ENCODE measurements at places on chromosomes 16 and 17. TPM values are rescaled to one million over a fixed set of nuclear protein-coding genes. Genes with fewer than 3 reads are reported as not detected.
A peak's percentile ranks its signal among the peaks of the same experiment; 100 is the strongest.

DNA sequence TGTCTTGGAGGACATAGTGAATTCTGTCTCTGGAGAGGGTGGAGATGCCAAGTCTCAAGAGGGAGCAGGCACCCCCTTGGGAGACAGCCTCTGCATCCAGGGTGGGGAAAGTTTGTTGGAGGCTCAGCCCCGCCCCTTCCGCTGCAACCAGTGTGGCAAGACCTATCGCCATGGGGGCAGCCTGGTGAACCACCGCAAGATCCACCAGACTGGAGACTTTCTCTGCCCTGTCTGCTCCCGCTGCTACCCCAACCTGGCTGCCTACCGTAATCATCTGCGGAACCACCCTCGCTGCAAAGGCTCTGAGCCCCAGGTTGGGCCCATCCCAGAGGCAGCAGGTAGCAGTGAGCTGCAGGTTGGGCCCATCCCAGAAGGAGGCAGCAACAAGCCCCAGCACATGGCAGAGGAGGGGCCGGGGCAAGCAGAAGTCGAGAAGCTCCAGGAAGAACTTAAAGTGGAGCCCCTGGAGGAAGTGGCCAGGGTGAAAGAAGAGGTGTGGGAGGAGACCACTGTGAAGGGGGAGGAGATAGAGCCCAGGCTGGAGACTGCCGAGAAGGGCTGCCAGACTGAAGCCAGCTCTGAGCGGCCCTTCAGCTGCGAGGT, 5.2 kb downstream of the ZNF646 start:
- H3K27me3 ChIP-seq, result no peaks in the 10 kb centered on the region
- no peak for DNase-seq
- H3K36me3 ChIP-seq, result peaks cover 22% of the 10 kb centered on the region
- H3K4me3 ChIP-seq, result no peak overlapping the region
- no peak overlapping the region for H3K27ac ChIP-seq

- no peak overlapping the region for H3K4me3 ChIP-seq
- no peaks in the 10 kb centered on the region for H3K36me3 ChIP-seq
- H3K27ac ChIP-seq, result no peak overlapping the region
- no peak for DNase-seq
These were observed 6.4 kb downstream of the C16orf86 start for GRCh38 chr16:67672739-67673662.

DNA sequence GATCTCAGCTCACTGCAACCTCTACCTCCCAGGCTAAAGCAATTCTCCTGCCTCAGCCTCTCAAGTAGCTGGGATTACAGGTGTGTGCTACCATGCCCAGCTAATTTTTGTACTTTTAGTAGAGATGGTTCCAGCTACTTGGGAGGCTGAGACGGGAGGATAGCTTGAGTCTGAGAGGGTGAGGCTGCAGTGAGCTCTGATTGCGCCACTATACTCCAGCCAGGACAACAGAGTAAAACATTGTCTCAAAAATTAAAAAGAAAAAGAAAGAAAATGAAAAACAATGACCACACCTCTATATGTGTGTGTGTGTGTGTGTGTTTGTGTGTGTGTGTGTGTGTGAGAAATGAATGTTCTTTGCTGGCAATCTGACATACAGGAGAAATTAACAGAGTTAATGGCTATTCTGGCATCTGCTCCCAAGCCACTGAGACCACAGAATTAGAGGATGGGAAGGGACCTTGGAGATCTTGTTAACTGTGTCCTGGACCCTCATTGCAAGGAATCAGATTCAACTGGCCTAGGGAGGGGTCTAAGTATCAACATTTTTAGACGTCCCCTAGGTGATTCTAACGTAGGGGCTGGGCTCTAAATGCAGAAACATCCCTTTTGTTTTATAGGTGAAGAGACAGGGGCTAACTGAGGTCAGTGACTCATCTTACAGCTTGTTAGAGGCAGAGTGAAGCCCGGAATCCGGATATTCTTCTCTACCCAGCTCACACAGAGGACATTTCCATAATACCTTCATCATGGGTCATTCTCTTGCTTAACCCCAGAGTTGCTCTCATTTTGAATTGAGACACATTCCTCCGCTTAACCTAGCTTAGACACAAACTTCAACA, 16.4 kb upstream of the MARCHF10 start:
- H3K27ac ChIP-seq, result no peak overlapping the region
- H3K36me3 ChIP-seq, result no peaks in the 10 kb centered on the region
- DNase-seq, result peak; percentile 79
- no peaks in the 10 kb centered on the region for H3K27me3 ChIP-seq
- peak overlapping the region; percentile 31 for H3K4me3 ChIP-seq
- H3K4me1 ChIP-seq, result peaks cover 7% of the 10 kb centered on the region

- H3K36me3 ChIP-seq, result peaks cover 38% of the 10 kb centered on the region
- H3K27me3 ChIP-seq, result no peaks in the 10 kb centered on the region
- no peak for DNase-seq
- no peak overlapping the region for H3K27ac ChIP-seq
- H3K4me3 ChIP-seq, result no peak overlapping the region
These were observed 3.5 kb downstream of the MARVELD3 start for GRCh38 chr16:71629278-71630016.

DNA sequence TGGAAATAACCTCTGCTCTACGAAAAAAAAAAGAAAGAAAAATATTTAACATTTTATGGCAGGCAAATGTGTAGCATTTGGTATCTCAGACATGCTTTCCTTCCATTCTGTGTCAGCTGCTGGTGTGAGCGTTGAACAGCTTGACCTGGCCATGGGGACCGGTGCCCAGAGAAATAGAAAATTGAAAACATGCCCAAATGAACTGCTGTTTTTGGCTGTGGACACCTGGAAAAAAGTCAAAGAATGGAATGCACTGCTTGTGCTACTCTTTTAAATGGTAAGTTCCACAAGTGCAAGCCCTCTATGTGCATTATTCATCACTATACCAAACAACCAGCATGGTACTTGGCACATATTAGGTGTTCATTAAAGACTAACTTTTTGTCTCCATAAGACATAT, 127.2 kb downstream of the CDH8 start:
- H3K4me3 ChIP-seq, result no peak overlapping the region
- H3K27ac ChIP-seq, result no peak overlapping the region
- no peaks in the 10 kb centered on the region for H3K4me1 ChIP-seq
- no peak for DNase-seq
- H3K36me3 ChIP-seq, result no peaks in the 10 kb centered on the region
- no peaks in the 10 kb centered on the region for H3K27me3 ChIP-seq

The NEUROD2 gene
- total RNA-seq, result not detected

DNA sequence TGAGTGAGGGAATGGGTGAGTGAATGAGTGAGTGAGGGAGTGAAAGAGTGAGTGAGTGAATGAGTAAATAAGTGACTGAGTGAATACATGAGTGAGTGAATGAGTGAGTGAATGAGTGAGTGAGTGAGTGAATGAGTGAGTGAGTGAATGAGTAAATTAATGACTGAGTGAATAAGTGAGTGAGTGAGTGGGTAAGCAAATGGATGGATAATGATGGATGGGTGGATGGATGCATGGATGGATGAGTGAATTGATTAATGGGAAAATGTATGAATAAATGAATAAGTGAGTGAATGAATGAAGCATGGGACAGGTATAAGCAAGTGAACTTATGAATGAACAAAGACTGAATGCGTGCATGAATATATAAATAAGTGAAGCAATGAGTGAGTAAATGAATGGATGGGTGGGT, 25.4 kb downstream of the TMEM114 start:
- no peaks in the 10 kb centered on the region for H3K27me3 ChIP-seq
- H3K36me3 ChIP-seq, result no peaks in the 10 kb centered on the region
- H3K27ac ChIP-seq, result no peak overlapping the region
- no peak for DNase-seq
- H3K4me3 ChIP-seq, result no peak overlapping the region
- H3K4me1 ChIP-seq, result peaks cover 9% of the 10 kb centered on the region

DNA sequence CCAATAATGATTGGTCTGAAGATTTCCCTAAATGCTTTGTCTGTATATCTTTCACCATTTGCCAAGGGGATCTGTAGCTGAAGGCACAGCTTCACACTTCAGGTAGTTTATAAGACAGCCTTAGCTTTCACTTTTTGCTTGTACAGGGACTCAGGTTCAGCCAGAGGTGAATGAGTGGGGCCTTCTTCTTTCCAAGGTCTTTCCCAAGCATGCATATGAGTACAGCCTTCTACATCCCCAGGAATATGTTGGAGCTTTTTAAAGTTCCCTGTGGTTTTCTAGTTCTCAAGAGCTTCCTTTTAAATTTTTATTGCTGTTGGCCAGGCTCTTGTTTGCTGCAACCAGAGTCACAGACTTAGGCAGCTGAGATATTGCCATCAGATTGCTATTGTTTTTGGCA, 17.9 kb upstream of the SPDYE4 start:
- H3K27me3 ChIP-seq, result no peaks in the 10 kb centered on the region
- DNase-seq, result no peak
- no peaks in the 10 kb centered on the region for H3K4me1 ChIP-seq
- no peaks in the 10 kb centered on the region for H3K36me3 ChIP-seq
- H3K4me3 ChIP-seq, result no peak overlapping the region

DNA sequence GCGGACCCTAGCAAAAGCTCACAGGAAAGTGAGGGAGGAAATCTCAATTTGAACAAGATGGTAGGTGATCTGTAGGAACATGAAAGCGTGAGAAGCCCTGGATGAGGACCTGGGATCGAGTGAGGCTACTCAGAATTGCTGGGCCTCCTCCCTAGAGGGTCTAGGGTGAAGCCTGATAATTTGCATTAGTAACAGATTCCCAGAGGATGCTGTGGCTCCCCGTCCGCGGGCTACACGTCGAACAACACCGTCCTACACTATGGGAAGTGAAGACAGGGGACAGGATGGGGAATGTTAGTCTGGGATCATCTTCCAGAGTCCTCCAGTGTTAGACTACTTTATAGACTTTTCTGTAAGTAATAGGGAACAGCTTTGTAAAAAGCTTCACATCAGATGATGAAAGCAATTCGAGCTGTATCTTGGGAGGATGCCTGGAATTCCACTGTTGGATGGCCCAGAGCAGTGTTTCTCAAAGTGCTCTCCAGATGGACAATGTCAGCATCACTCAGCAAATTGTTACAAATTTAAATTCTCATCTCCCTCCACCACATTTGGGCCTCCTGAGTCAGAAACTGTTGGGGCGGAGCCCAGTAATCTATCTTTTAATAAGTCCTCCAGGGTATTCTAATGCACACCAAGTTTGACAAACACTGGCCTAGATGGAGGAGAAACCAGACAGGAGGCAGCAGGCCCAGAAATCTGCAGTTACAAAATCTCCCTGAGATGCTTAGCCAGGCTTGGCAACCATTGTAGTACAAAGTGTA, 6.5 kb downstream of the FNDC8 start:
- H3K36me3 ChIP-seq, result peaks cover 10% of the 10 kb centered on the region
- H3K4me3 ChIP-seq, result no peak overlapping the region
- no peaks in the 10 kb centered on the region for H3K4me1 ChIP-seq
- H3K27me3 ChIP-seq, result no peaks in the 10 kb centered on the region
- H3K27ac ChIP-seq, result no peak overlapping the region

DNA sequence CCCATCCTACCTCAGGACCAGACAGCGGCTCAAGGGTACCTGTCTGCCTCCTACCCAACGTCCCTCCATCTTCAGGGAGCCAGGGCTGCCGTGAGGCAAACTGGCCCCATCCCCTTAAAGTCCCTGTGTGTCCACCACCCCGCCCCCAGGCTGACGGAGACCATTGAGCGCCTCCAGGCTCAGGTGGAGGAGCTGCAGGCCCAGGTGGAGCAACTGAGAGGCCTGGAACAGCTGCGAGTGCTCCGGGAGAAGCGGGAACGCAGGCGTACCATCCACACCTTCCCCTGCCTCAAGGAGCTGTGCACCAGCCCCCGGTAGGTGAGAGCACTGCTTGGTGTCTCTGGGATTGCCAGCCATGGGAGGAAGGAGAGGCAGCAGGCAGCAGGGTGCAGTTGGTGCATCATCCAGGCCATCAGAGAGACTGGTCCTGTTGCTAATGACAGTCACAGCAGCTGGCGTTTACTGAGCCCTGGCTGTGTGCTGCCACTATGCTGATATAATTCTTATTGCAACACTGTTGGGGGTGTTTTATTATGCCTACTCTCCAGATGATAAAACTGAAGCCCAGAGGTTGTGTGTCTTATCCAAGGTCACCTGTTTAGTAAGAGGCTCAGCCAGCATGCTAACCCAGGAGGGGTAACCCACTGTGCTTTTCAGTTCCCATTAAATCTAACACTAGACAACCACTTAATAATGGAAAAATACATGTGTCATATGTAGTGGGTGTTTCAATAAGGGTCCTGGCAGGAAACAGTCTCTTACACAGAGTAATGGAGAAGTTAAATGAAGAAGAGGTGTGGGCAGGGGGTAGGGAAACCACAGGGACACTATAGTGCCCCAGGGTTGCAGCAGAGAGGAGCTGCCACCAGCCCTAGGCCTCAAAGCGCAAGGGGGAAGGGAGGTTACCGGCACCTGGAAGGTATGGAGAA, 10.3 kb upstream of the MRPL58 start:
- no peaks in the 10 kb centered on the region for H3K4me1 ChIP-seq
- no peak overlapping the region for H3K4me3 ChIP-seq
- DNase-seq, result no peak
- H3K27me3 ChIP-seq, result no peaks in the 10 kb centered on the region
- H3K36me3 ChIP-seq, result peaks cover 6% of the 10 kb centered on the region

DNA sequence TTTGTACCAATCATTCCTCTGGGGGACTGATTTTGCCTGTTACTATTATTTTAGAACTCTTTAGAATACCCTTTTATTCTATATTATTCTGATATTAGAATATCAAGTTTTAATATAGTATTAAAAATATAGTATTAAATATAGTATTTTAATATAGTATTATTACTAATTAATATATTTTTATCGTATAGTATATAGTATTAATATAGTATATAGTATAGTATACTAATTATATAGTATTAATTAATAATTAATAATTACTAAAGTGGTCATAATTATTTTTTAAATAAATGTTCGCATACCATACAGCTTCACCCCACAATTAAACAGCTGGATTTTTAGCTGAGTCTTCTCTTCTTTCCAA, 73.3 kb downstream of the GNAO1 start:
- DNase-seq, result no peak
- no peaks in the 10 kb centered on the region for H3K36me3 ChIP-seq
- H3K4me3 ChIP-seq, result no peak overlapping the region
- no peak overlapping the region for H3K27ac ChIP-seq
- H3K27me3 ChIP-seq, result no peaks in the 10 kb centered on the region
- H3K4me1 ChIP-seq, result peaks cover 4% of the 10 kb centered on the region

The CD300LF gene
- not detected for total RNA-seq

The DRC3 gene
- not detected for total RNA-seq

GRCh38 chr17:2181206-2181896, 122.2 kb downstream of the SMG6 start:
- no peaks in the 10 kb centered on the region for H3K27me3 ChIP-seq
- no peak overlapping the region for H3K27ac ChIP-seq
- H3K4me3 ChIP-seq, result no peak overlapping the region

The KRTAP4-1 gene
- not detected for total RNA-seq
